ENCODE measurements at places on chromosomes 4 and X.

DNA sequence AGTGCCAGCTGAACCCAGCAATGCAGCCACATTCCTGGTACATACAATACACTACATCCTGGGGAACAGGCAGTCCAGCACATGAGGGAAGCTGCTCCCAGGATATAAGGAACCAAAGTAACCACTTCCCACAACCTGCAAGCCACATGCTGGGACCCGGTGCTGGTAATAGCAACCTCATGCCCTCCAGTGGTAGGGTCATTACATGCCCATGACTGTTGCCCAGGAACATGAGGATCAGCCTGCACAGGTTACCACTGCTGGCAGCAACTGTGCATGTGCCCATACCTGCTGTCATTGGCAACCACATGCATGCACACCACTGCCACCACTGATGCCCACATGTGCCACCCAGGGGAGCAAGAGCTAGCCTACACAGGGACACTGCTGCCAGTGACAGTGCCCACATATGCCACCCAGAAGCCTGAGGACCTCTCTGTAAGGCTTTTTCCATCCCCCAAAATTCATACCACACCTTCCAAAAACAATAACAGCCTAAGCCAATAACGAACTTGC is 1982.5 kb downstream of the ARAP2 start:
- no peak for DNase-seq

DNA sequence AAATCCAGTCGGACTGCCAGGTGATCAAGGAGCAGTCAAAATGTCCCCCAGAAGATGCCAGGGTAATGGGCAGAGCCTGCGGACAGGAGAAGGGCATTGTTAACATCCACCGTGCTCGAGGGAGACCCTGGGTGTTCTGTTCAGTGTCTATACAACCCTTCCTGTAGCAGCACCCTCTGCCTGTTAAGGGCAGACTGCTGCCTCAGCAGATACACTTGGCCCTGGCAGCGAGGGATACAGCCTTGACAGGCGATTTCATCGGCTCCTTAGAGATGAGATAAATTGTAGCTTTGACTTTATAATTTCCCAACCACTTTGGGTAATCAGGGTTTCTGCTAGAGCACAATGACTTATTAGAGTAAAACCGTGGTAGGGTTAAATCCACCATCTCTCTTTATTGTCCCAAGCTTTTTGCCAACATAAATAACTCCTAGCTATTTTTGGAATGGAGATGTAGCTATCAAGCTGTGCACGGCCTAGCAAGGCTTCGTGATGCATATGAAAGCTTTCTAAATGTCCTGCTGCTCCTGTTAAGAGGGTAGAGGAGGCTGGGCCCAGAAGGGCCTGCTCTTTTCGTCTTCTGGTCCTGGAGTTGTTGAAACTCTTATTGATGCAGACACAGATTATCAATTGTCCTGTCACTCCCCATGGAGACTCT is 195.9 kb downstream of the CPEB2 start:
- DNase-seq, result no peak

DNA sequence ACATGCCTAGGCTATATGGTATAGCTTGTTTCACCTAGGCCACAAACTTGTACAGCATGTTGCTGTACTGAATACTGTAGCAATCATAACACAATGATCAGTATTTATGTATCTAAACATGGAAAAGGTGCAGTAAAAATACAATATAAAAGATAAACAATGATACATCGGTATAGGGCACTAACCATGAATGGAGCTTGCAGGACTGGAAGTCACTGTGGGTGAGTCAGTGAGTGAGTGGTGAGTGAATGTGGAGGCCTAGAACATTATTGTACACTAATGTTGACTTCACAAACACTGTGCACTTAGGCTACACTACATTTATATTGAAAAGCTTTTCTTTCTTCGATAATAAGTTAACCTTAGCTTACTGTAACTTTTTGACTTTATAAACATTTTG is 45.6 kb upstream of the ANK2 start:
- DNase-seq, result no peak

DNA sequence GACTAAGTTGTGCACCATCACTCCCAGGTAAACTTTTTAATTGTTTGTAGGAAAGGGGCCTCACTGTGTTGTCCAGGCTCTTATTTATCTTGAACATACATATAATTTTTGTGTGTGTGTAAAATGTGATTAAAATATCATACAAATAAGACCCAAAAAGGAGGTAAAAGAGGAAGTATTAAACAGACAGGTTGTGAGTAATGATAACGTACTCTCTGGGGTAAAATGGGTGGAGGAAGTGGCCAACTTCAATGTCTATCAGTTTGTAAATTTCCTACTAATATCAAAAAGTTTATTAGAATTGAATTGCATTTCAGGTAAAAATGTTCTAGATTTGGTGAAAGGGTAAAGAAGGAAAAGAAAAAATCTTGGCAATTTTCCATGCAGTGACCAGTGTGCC is 48.8 kb downstream of the SULT1E1 start:
- DNase-seq, result no peak

DNA sequence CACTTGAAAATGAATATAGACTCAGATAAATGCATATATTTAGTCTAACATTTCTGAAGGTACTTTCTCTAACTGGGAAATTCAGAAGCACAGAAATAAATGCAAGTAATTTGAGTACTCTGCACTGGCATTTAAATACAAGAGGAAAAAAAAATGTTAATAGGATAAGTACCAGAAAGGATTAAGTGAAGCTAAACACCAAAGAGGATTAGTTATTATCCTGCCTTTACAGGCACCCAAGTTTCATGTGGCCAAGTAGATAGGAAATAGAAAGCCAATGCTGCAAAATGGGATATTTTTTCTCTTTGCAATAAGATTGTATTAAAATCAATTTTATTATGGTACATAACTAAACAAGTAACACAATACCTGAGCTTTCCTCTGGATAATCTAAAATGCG is 762.5 kb downstream of the PCDH7 start:
- DNase-seq, result no peak

- no peak for DNase-seq
These were observed 391.5 kb upstream of the IGFBP7 start for GRCh38 chr4:57501720-57502119.

- no peak for DNase-seq
These were observed 416.6 kb downstream of the FGF13 start for GRCh38 chrX:138294951-138295350.

DNA sequence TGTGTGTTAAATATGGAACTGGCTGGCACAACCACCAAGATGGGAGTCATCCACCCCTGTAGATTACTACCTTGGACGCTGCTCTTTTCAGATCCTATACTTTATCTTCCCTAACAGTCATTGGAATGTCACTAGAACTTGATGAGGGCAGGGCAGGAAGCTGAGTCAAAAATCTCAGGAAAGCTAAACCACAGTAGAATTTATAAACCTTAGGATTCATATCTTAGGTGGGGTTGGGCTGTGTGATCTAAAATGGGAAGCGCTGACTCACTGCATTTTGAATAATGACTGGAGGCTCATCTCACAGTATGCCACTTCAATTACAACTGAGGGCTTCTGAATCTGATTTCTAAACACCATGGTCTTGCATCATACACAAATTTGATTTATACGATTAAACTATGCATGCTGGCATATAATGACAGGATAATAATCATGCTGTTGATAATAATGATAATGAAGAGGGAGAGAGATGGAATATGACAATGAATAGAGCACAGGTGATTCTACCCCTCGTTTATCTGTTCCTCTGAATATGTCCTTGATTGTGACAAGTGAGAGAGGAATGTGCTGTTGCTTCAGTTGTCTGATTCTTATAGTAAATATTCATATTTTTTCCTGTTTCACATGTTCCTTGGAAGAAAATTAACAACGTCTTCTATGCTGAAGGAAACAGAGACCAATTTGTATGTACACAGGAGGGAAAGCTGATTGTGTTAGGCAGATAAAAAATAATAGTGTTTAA is 270.3 kb upstream of the HS3ST1 start:
- DNase-seq, result no peak

- DNase-seq, result no peak
These were observed 3.0 kb downstream of the TIMP1 start for GRCh38 chrX:47585273-47585672.

GRCh38 chr4:921830-922331 is 10.2 kb downstream of the GAK start:
- DNase-seq, result peak; percentile 48

DNA sequence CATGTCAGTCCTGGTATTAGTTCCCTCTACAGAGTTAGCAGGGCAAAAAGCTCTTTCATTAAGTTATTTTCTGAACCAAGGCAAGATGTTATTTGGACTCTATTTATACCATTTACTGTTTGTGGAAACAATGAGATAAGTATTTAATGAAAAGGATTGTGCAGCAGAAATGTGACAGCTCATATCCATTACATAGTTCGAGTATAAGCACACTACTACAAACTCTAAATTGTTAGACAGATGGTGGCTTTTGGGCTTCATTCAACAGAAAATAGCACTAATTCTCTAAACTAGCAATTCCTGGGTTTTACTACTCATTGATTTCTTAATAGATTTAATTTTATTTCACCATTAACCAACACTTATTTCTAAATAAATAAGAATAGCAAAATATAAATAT is 95.2 kb upstream of the ANK2 start:
- DNase-seq, result no peak

DNA sequence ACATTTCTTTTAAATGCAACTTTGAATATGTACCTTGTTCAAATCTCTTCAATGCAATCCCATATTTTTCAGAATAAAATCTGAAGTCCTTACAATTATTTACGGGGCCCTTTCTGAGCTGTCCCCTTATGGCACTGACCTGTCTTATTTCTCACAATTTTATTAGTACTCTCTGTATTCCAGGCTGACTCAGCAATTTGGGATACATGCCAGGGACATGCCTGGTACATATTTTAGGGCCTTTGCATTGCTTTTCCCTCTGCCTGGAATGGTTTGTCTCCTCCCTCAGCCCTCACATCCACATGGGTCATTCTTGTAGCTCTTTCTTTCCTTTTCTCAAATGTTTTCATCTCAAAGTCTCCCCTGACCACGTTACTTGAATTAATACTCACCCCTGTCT is 172.2 kb upstream of the TECRL start:
- no peak for DNase-seq

DNA sequence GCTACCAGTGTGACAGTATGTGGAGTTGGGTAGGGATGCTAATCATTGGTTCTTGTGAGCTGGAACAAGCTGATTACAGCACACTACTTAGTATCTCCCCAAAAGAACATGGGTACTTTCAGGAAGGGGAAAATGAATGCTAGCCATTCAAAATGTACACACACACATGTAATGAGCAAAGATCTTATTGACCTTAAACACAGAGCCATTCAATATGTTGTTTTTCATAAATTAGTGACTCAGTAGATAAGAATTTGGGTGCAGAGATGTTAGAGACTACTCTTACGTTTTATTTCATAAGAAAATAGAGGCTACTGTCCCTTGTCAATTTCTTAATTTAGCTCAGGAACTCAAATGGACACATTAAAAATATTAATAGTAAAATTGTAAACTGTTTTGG is 509.5 kb upstream of the ATOH1 start:
- no peak for DNase-seq

- no peak for DNase-seq
These were observed 66.1 kb downstream of the SNX25 start for GRCh38 chr4:185275501-185275900.

- no peak for DNase-seq
These were observed 22.1 kb downstream of the PDE6B start for GRCh38 chr4:647481-647880.

- DNase-seq, result no peak
These were observed 268.7 kb downstream of the SLC39A8 start for GRCh38 chr4:102076622-102077021.

GRCh38 chr4:8841678-8842268 is 29.9 kb downstream of the HMX1 start:
- no peak for DNase-seq

DNA sequence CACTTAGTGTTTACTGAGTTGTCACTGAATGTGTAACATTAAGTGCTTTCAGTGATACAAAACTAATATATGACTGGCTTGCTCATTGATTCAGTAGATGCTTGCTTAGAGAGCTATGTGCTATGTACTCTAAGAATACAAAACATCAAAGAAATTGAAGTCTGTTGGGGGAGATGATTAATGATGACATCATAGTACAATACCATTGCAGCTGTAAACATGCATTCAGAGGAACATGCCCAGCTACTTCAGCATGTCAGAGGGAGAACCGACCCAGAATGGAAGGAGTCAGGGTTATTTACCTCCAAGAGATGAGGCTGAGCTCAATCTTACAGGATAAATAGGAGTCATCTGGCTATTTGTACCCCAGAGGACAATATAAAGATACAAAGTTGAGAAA is 290.8 kb downstream of the TENM3 start:
- no peak for DNase-seq

DNA sequence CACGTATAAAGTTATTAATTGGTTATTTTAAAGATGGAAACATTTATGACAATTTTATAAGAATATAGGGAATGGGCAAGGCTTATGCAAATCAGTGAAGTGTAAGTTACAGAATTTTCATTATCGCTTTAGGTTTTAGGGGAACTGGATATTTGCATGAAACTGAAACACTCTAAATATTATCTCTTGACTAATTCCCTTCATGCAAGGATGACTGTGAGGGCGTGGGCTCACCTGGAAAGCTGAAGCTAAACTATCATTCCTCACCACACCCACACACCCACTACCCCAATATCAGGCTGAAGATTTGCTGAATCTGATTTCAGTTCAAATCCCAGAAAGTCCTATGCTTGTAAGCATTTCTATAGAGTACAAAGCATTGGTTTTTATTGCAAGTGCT is 81.7 kb upstream of the ARHGAP24 start:
- DNase-seq, result no peak

- DNase-seq, result no peak
These were observed at the start of gene MAGEB1 for GRCh38 chrX:30246769-30247489. TSS of gene MAGEB1 (plus strand) at chrX:30247146. CDS start at chrX:30250494, 3,348 bp downstream.

DNA sequence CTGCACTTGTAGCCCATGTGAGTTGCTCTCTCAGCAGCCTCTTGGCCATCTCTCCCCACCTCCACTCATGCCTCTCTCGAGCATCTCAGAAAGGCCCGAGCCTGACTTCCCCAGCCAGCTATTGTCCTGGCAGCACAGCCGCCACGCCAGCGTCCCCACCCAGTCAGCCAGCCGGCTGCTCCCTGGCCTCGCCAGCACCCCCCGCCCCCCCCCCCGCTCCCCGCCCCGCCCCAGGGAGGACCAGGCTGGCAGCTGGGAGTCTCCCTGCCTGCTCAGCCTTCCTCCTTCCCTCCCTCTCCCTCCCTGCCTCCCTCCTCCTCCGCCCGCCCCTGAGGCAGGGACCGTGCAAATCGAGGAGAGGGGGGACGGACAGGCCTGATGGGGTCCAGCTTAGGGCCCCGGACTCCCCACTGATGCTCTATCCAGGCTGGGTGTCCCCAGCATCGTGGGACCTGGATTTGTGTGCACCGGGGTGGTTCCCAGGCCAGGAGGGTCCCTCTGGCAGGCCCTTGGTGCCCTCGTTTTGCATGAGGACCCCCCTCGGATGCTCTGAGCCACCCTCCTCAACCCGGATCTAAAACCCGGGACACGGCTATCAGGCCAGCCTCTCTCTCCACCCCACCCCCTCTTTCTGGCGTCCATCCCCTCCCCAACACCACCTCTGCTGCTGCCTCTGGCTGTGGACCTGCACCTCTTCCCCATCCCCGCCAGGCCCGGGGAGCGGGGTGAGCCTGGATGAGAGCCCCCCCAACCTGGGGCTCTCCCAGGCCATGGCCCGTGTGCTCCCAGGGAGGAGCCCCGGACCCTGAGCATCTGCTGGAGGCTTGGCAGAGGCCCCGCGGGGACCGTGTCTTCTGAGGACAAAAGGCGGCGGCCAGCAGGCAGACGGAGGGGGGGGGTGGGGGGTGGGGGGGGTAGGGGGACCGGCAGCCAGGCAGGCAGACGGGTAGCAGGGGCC is at the start of gene GPR173:
Gene GPR173, plus strand, starts transcription at position 621 of the 958 bp plus-strand sequence. CDS start 27,833 bp downstream, outside the sequence.
- DNase-seq, result no peak

- DNase-seq, result no peak
These were observed 166.5 kb upstream of the LDB2 start for GRCh38 chr4:17064959-17065358.
